NCI-H2081 (cell line): ENCODE measurements at places on chromosomes 1 and 21.

DNA sequence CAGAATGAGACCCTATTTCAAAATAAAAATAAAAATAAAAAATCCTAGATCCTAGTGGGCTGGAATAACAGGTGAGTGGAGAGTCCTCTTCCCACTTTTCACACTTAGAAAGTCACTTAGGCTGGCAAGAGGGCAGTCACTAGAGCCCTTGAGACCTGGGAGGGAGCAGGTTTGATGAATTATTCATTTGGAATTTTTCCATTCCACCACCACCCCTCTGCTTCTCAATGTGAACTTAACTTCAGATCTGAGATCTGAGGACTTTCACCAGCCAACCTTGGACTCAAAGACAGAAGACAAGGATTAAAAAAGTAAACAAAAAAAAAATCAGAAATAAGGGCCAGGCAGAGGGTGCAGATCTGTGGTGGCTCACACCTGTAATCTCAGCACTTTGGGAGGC is 16.5 kb downstream of the AKR7A3 start:
- DNase-seq = no peak

DNA sequence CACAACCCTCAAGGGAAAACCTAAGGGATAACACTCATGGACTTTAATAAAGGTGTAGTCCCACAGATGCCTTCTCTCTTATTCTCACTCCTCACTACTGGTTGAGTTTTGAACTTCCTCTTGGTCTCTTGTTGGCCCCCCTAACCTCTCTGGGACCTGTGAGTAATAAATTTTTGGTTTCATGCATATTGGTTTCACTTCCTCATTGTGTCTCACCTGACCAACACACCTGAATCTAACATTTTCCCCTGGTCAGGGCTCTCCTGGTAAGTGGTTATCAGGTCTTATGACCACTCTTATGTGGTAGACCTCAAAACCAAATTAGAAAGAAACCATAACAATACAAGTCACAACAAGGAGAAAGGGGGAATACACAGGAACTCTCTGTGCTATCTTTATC is 60.5 kb upstream of the PRMT6 start:
- no peak for DNase-seq

DNA sequence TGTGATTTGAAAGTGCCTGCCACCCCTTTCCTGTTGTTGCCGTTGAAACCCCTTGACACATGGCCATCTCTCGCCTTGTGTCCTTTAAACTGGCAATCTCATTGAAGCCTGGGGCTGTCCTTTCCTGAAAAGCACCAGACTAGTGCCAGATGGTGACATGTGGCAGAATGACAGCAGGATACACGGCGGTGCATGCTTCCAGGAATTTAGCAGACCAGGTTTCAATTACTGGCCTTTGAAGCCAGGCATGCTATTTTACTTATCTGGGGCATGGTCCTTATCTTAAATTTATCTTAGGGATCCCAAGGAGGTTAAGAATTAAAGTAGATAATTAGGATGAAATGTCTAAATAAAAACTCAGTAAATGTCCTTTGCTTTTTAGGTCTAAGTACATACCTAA is 15.2 kb downstream of the PLPPR4 start:
- DNase-seq = no peak

GRCh38 chr1:152035539-152036266 is 1.1 kb downstream of the S100A11 start:
- DNase-seq = no peak

DNA sequence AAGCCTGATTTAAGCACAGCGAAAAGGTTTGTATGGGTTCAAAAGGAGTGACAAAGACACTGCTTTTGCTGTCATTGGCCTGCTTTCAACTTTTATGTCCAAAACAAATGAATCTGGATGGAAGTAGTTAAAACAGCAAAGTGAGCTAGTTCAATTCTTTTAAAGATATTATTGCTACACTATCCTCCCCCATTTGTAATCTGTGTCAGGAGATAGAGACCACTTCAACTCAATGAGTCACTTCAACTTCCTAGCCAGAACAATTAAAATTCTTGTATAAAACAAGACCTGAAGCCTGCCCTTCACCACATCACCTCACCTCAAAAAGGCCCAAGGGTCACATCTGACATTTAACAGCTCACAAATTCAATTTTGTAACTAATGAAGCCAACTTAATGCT is 364.1 kb upstream of the LYPLAL1 start:
- DNase-seq = no peak

- DNase-seq = no peak
Measured at GRCh38 chr1:15354580-15354965, 55.1 kb upstream of the EFHD2 start.

DNA sequence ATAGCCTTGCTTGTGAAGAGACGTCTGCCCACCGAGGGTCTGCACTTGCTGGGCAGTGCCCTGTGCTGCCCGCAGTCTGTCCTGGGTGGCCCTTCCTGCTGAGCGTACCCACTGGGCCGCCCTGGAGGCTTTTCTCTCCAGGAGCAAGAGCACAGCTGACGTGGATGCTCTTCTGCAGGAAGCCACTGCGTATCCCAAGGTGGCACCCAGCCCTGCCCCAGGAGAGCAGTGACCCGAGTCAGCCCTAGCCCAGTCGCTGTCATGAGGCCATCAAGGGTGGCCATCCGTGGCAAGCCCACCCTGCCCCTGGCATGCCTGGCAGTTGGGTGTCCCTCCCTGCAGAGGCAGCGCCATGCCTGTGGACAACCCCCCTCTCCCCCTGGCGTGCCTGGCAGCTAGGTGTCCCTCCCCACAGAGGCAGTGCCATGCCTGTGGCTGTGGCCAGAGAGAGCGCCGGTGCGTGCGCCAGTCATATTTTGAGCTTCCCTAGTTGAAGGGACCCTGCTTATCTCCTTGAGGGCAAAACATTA is 51.3 kb upstream of the COL6A1 start:
- DNase-seq = no peak
